H1 (cell line): ENCODE measurements at places on chromosomes 4 and X.

DNA sequence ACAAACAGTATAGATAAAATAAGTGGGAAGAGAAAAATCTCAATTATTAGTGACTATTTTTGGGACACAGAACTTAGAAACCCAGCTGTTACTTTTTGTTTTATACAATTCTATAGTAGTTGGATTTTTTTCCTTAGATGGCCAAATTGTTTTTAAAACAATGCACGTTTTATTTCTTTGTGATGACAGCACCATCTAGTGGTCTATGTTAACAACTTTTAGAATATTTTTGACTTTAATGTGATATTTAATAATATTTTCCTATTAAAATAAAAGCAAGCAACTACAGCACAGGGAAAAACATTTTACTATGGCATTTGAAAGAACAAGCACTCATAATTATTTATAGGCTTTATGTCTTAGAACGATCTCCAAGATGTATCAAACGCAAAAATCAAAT lies 5.6 kb upstream of the SMIM31 start:
- no peak for DNase-seq

DNA sequence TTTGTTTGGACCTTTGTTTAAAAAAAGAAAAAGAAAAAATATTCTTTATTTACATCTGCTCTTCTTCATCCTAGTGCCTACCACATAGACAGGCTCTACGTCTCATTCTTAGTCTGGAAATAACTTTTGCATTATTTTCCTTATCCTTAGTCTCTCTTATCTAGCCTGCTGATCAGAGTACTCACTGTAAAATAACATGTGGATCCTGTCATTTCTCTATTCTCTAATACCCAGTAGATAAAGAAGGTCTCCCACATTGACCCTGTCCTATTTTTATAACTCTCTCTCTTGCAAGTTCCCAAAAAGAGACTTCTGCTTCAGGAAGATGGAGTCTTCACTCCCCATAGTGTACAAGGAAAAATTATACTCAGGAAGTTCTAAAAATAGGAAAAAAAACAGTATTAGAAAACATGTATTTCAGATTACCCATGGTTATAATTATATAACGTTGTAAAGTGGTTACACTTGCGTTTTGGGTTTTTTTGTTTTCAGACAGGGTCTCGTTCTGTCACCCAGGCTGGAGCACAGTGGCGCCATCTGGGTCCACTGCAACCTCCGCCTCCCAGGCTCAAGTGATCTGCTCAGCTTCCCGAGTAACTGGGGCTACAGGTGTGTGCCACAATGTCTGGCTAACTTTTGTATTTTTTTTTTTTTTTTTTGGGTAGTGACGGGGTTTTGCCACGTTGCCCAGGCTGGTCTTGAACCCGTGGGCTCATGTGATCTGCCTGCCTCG lies 23.8 kb downstream of the ZFX start:
- no peak for DNase-seq

- no peak for DNase-seq
Measured at GRCh38 chrX:31497086-31497485, 425.2 kb upstream of the FTHL17 start.

- DNase-seq = no peak
Measured at GRCh38 chr4:1462768-1463075, 56.5 kb upstream of the NKX1-1 start.

DNA sequence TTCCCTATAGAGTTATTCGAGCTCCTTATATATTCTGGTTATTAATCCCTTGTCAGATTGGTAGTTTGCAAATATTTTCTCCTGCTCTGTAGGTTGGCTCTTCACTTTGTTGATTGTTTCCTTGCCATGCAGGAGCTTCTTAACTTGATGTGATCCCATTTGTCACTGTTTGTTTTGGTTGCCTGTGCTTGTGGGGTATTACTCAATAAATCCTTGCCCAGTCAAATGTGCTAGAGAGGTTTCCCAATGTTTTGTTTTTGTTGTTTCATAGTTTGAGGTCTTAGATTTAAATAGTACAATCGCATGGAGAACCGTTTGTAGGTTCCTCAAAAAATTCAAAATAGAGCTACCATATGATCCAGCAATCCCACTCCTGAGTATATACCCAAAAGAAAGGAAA lies 2.3 kb upstream of the SYTL5 start:
- DNase-seq = no peak

DNA sequence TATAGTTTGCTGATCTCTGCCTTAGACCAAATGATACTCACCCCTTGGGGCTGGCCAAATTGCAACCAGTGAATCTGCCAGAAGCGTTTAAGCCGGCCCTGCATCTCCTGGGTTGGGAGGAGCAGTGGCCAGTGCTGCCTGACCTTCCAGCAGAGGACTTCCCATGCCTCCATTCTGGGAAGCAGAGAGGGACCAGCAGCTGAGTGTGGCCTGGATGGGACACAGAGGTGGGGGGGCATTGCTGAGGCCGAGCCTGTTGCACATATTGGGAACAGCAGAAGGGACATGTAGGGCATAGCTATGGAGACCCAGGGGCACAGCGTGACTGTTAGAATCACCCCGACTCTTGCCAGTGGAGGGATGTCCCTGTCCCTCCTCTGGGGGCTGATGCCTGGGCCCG lies 93.3 kb downstream of the CPZ start:
- DNase-seq = no peak

GRCh38 chr4:112099701-112100297 lies 45.5 kb upstream of the FAM241A start:
- DNase-seq = no peak

- no peak for DNase-seq
Measured at GRCh38 chr4:122679317-122679716, 53.2 kb upstream of the BBS12 start.

DNA sequence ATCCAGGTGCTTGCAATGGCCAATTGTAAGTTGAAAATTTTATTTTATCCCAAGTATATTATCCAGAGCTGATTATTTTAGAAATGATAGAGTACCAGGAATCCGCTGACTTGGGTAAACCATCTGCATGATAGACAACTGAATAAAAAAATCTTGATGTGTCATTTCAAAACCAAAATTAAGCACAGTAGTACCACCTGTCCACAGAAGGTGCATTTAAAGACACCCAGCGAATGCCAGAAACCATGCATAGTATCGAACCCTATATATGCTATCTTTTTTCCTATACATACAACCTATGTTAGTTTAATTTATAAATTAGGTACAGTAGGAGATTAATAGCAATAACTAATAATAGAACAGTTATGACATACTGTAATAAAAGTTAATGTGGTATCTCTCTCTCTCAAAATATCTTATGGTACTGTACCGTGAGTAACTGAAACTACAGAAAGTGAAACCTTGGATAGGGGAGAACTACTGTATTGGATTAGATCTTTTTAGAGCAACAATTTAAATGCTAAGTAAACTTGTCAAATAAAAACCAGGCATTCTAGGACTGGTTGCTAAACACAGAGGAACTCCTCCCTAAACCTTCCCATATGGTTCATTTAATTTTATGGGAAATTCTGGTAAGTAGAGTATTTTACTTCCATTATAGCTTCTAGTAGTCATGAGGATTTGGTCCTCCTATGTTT lies 6.2 kb downstream of the NEIL3 start:
- no peak for DNase-seq

GRCh38 chr4:163911891-163912290 lies 417.4 kb downstream of the TMA16 start:
- DNase-seq = no peak

DNA sequence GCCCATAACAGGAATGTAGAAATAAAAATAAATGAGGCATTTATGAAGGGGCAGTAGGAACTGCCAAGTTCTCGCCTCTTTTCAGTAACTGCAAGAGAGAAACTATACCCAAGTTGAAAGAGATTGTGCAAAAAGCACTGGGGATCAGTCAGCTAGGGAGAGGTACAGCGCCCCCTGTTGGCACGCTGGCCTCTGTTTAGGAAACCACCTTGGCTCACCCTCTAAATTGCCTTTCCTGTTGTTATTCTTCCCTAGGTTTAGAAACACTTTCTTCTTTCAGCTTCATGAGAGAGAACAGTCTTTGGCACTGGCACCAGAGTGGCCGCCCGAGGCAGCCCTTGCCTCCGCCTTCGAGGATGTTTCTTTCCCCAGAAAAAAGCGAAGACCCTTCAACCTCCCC lies 348.5 kb downstream of the MID1IP1 start:
- DNase-seq = no peak

DNA sequence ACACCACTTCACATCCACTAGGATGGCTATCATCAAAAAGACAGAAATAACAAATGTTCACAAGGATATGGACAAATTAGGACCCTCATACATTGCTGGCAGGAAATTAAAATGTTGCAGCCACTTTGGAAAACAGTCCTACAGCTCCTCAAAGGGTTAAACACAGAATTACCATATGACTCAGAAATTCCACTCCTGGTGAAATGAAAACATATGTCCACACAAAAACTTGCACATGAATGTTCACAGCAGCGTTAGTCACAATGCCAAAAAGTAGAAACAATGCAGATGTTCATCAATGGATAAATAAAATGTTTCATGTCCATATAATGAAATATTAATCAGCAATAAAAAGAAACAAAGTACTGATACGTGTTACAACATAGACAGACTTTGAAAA lies 15.1 kb downstream of the S100G start:
- DNase-seq = no peak

DNA sequence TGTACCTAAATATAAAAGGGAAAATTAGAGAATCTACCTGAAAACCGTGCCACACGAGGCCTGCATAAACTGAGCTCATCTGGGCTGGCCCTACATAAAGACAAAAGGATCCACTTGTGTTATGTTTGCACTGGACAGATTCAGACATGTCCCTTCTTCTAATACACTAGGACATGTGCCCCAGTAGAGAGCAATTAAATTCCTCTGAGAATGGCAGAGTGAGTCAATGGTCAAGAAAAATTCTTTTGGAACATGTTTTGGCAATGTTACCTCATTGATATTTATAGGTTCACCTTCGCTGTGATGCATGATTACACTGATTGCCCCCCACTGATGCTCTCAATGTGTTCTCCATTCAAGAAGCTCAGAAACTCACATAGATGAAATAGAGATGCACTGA lies 95.2 kb downstream of the MANBA start:
- DNase-seq = no peak

- DNase-seq = no peak
Measured at GRCh38 chr4:21012851-21013331, 312.6 kb downstream of the PACRGL start.
